ENCODE measurements at places on chromosomes 1 and 21. TPM values are rescaled to one million over a fixed set of nuclear protein-coding genes. Genes with fewer than 3 reads are reported as not detected.

- no peaks in the 10 kb centered on the region for H3K36me3 ChIP-seq
- H3K27me3 ChIP-seq: peaks cover 9% of the 10 kb centered on the region
- H3K4me1 ChIP-seq: peaks cover 8% of the 10 kb centered on the region
- no peak overlapping the region for H3K4me3 ChIP-seq
- no peak for DNase-seq
- H3K27ac ChIP-seq: no peak overlapping the region
Observed at GRCh38 chr1:201639391-201639790, 100.5 kb downstream of the NAV1 start.

PRR9 gene
- not detected for total RNA-seq

EPHA2 gene
- total RNA-seq: 0.29 TPM

GRCh38 chr1:225657462-225657989 is 4.6 kb upstream of the ENAH start:
- no peak overlapping the region for H3K4me3 ChIP-seq
- no peaks in the 10 kb centered on the region for H3K36me3 ChIP-seq
- H3K27me3 ChIP-seq: peaks cover 4% of the 10 kb centered on the region
- H3K4me1 ChIP-seq: peaks cover 4% of the 10 kb centered on the region
- no peak overlapping the region for H3K27ac ChIP-seq

GRCh38 chr1:119204961-119205357 is 64.5 kb upstream of the WARS2 start:
- H3K4me1 ChIP-seq: peaks cover 3% of the 10 kb centered on the region
- H3K27ac ChIP-seq: no peak overlapping the region
- no peak for DNase-seq
- H3K36me3 ChIP-seq: no peaks in the 10 kb centered on the region
